ENCODE measurements at places on chromosomes 5 and 9.

DNA sequence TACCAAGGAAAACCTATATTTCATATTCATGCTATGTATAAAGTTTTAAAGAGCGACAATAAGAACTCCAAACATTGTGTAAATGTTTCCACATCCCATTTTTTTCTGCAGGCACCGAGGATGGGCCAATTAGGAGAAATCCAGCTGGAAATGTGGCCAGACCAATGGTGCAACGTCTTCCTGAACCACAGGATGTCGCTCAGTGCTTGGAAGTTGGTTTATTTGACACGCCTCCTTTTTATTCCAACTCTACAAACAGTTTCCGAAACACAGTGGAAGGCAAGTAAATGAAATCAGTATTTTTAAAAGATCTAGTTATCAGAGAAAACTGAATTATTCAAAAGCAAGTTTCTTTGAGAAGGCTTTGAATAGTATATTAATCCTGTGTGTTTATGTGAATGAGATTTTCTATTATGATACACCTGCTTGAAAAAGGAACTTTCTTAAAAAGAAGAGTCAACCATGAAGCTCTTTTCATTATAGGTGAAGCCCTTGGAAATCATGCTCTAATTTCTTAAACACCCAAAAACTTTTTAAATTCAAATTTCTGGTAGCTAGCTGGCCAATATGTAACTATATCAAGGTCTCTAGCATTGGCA lies 9.1 kb downstream of the TYRP1 start:
- no peak for DNase-seq

- DNase-seq = no peak
Observed at GRCh38 chr5:155229135-155229534, 215.6 kb downstream of the KIF4B start.

DNA sequence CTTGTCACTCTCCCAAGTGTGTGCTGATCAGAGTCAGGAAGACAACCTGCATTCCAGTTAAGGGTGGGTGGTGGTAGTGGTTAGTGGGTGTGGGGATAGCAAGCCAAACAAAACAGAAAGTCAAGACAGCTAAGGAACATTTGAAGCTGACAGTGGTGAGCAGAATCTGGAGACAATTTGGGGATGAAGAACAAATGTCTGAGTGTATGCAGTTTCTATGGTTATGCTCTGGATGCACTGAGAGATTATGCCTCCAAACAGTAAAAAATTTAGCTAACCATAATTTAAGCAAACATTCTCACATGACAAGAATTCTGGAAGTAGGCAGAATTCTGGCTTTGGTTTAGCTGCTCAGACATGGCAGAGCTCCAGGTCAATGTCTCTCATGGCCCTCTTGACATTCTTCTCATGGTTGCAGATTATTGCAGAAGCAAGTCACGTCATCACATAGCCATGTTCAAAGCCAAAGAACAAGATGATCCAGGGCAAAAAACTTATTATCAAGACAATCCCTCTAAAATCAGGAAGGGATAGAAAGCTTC lies 148.7 kb downstream of the LURAP1L start:
- DNase-seq = no peak

DNA sequence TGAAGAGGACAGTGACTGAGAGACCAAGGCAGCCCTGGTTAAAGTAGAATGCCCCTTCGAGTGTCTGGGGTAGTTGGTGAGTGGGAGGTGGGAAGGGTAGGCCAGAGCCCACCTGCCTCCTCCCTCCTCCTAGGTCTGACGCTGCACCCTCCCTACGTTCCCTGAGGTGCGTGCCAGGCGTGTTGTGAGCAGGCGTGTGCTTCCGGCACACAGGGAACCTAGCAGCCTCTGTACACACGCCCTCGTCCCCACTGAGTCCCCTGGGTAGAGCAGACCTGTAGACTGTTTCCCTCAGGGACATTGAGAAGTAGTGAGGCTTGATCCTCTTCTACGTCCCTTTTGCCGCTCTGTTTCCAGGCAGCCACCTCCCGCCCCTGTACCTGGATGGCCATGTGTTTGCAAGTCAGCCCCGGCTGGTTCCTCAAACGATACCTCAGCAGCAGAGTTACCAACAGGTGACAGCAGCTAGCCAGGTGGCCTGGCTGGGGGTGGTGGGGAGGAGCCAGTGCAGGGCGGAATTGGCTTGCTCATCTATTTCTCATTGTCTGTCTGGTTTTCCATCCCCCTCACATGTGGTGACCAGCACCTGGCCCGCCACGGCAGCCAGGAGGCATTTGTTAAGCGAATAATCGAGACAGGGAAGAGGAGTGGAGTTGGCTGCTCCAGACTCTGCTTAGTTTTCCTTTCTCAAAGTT lies 16.8 kb upstream of the POMT1 start:
- no peak for DNase-seq

DNA sequence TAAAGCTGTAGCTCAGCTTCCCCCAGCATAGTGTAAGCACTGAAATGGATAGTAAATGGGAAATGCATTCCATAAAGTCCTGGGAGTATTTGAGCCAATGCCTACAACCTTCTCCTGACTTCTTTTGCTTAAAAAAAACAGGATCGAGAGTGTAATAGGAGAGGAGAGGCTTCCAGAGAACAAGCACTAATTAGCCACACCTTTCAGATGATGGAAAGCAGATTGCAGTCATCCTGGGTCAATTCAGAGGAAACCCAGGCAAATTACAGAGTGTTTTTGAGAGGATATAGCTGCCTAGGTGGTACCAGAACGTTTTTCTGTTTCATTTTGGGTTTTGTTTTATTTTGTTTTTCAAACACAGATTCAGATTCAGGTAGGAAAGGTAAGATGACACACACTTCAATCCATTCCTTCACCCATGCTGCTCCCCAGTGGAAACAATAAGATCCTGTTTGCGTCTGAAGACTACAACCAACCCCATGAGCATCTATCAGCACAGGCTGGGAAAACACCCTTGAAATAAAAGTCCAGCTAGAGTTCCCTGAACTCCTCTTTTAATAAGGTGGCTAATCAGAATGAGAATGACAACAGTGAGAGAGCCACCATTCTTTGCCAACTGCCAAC lies 95.6 kb downstream of the RFK start:
- no peak for DNase-seq

GRCh38 chr9:7871977-7872730 lies 72.6 kb upstream of the DMAC1 start:
- no peak for DNase-seq

DNA sequence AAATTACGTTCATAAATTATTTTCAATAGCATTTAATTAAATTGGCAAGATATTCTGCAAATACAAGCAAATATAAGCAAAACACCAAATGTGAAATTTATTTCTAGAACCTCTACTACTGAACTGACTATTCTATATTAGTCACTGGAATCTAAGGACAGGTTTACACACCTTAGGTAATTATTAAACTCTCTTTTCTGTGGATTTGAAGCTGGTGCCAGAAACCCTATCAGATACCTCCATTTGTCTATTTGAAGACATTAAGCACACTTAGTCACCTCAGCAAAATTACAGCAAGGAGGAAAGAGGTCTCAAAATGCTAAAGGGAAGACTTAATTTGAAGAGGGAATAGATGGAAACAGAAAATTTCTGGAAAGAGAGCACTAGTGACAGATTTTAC lies 83.4 kb downstream of the CPLANE1 start:
- DNase-seq = no peak

DNA sequence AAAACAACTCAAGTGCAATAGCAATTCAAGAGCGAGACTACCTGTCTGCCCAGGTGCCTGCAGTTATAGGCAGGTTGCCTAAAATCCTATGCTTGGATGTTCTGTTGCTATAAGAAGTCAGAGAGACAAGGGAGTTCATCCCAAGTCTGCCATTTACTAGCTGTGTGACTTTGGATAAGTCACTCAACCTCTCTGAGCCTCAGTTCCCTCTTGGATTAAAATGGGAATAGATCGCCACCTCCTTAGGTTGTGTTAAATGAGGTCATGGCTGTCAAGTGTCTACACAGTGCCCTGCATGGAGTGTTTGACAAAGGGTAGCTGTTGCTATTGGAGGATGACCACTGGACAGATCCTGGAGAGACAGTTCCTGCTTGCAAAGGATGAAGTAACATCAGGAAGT lies 1.3 kb upstream of the ZBTB34 start:
- DNase-seq = no peak

GRCh38 chr5:93058309-93058708 lies 522.7 kb downstream of the NR2F1-AS1 start:
- no peak for DNase-seq

GRCh38 chr5:24094081-24094679 lies 550.6 kb downstream of the CDH10 start:
- no peak for DNase-seq

DNA sequence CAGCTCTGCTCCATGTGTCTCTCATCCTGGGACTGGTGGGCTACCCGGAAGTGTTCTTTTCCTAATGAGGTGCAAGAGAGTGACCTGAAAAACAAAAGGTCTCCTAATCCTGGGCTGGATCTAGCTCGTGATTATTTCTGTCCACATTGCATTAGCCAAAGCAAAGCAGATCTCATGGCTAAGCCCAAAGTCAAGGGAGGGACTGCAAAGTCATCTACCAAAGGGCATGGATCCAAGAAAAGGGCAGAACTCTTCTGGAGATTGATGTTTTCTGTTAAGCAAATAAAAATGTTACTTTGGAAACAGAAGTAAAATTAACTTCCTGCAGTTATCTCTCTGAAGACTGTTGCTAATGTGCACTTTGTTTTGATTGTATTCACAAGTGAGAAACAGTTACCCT lies 225.2 kb downstream of the CFAP90 start:
- no peak for DNase-seq

- DNase-seq = no peak
Observed at GRCh38 chr9:23741351-23741750, 84.7 kb downstream of the ELAVL2 start.

- no peak for DNase-seq
Observed at GRCh38 chr9:13020146-13021040, 245.6 kb downstream of the LURAP1L start.

DNA sequence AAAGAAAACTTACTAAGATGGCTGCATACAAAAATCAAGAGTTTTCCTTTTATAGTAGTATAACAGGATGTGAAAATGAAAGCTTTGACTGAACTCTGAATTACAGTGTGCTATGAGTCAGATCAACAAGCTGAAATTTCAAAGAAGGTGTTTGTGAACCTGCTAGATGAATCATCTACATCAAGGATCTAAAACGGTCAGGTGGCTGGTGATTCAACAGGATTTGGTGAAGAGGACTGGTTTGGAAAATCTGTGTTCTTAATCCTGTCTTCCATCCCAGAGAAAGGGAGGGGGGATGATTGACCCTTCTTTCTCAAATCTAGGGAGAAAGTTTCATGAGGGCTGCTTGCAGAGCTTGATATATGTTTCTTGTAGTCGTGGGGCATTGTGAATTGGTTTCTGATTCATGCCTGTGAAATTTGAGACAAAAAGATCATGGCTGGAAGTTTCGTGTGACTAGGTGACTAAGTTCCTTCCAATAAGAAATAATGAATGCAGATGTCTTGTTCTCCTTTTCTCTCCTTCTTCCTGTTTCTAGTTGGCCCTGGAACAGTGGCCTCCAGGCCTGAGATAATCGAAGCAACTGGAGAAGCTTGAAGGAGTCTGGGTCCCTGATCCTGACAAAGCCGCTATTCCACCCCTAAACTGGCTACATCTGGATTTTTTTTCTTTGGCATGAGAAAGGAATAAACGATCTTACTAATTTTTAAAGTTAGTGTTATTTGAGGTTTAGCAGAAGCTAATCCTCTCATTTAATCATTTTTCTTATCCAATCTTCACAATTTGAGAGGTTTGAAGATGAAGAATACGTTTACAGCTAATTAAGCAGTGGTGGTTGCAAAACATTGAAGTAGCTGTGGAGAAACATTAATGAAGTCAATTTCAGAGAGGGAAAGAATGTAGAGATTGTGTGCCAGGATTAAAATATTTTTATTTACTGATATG lies 67.2 kb downstream of the MRPS30 start:
- DNase-seq = no peak

DNA sequence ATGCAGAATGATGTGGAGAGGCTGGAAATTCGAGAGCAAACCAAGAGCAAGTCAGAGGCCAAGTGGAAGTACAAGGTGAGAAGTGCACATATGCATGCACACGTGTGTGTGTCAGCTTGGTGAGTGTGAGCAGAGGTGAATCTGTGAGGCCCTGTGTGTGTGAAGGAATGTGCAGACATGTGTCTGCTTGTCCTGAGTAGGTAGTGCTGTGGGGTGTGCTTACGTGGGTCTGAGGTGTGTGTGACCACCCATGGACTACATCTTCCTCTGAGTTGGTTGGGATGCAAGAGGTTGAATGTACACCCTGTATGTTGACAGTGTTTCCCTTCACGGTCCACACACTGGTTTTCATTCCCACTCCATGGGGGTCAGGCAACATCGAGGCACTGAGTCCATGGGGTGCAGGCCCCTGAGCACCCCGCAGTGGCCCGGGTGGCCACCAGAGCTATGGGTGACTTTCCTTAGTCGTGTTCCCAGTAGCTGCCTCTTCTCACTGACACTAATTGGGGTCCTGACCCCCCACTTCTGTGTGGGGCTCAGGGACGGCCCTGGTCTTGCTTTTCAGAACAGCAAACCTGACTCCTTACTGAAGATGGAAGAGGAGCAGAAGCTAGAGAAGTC lies 86.7 kb downstream of the PHF2 start:
- DNase-seq = no peak

GRCh38 chr5:168085261-168086031 lies 206.0 kb upstream of the WWC1 start:
- DNase-seq = no peak

DNA sequence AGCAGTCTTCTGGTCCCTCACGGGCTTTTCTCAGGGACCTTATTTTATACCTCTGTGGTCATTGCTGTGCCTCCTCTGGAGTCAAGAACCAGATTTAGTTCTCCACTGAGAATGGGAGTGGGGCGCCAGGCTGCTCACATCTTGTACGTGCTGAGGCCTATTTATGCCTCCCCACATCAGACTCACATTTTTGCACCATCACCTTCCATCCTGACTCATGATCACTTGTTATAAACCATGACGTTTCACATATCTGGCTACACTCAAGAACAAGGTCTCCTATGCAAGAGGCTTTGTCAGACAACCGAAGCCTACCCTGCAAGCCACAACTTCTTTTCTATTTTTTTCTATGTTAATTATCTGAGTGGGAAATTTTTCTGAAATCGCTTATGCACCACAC lies 10.7 kb downstream of the PRUNE2 start:
- DNase-seq = no peak

GRCh38 chr9:3480353-3480655 lies 45.5 kb downstream of the RFX3 start:
- DNase-seq = no peak

- DNase-seq = no peak
Observed at GRCh38 chr5:99911971-99912370, 623.2 kb upstream of the FAM174A start.

GRCh38 chr9:84773022-84773421 lies 103.5 kb downstream of the NTRK2 start:
- no peak for DNase-seq

DNA sequence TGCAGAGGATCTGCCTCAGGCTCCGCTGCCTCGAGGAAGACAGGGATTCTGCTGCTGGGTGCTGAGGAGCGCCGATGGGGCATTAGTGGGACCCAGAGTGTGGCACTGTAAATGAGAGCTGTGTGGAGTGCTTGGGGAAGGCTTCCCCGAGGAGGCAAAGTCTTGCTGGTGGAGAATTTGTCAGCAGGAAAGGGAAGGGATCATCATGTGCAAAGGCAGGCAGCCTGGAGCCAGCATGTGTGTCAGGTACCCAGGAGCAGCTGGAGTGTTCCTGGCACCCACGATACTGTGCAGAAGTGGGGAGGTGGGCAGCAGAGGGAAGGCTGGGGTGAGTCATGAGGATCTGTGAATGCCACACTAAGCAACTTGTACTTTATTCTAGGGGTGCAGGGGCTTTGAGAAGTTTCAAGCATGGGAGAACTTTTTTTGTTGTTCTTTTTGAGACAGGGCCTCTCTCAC lies 12.3 kb downstream of the B4GALT7 start:
- no peak for DNase-seq

All from activated T-cell treated with anti-CD3 and anti-CD28 coated beads, Interleukin-2, amount 50 U/mL, for 1 hour (primary cell).